Tibial artery (tissue), 4 donors: ENCODE measurements at places on chromosomes 11 and 22.

DNA sequence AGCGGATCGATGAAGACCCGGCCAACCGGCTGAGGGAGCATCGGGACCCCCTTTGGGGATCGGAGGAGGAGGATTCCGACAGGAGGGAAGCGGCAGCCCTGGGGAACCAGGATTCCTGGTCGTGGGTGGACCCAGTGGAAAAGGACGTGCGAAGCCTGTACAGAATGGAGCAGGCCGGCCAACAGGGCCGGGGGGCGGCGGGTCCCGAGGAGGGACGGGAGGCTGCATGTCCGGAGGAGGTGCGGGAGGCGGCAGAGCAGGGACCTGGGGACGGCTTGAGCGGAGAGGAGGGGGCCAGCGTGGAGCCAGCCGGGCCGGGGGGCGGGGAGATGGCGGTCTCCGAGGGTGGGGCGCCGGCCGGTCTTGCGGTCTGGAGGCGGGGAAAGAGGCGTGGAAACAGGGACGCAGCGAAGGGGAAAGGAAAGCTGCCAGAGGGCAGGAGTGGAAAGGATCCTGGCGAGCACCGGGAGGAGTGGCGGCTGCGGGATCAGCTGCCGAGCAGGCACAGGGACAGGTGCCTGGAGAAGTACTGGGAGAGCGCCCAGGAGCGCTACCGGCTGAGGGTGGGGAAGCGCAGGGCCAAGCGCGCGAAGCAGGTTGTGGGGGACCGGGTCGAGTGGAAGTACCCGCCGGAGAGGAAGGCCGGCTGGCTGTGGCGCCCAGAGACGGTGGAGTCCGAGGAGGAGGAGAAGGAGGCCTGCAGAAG lies at the start of gene ANO5:
TSS of gene ANO5 (plus strand) at position 444 of the 706 bp plus-strand sequence. CDS start 408 bp downstream, outside the sequence.
- peak; percentile 83 for DNase-seq
- H3K27me3 ChIP-seq, result no peaks in the 10 kb centered on the region
- peak within 1 kb of the TSS; percentile 72 for H3K4me3 ChIP-seq
- peaks cover 20% of the 10 kb centered on the region for H3K4me1 ChIP-seq

DNA sequence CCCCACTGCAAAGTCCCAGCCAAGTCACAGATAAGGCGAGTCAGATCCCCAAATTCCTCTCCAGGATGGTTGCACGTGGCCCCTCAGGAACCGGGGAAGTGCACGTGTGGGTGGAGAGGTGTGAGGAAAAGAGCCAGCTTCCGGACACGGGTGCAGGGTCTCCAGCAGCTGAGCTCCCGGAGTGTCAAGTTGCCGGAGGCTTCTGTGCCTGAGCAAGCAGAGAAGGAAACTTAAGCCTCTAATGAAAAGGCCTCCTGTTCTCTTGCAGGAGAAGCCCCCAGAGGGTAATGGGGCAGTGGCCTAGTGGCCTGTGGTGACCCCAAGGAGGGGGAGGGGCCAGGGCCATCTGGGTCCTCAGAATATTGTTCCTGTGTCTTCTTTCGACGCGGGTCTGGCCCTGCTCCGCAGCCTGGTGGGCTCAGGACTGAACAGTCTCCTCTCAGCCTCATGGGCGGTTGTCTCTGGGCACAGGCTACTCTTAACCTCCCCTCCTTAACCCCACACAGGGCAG lies 147.9 kb downstream of the FEZ1 start:
- no peak overlapping the region for H3K27ac ChIP-seq
- H3K4me3 ChIP-seq, result no peak overlapping the region
- peaks cover 17% of the 10 kb centered on the region for H3K4me1 ChIP-seq
- no peaks in the 10 kb centered on the region for H3K36me3 ChIP-seq
- DNase-seq, result no peak

GRCh38 chr11:2578929-2579270 lies 120.9 kb downstream of the KCNQ1OT1 start:
- no peak overlapping the region for H3K27ac ChIP-seq
- DNase-seq, result peak; percentile 35
- H3K4me3 ChIP-seq, result no peak overlapping the region

GRCh38 chr11:133937015-133937414 lies 19.8 kb downstream of the IGSF9B start:
- H3K4me3 ChIP-seq, result no peak overlapping the region

DNA sequence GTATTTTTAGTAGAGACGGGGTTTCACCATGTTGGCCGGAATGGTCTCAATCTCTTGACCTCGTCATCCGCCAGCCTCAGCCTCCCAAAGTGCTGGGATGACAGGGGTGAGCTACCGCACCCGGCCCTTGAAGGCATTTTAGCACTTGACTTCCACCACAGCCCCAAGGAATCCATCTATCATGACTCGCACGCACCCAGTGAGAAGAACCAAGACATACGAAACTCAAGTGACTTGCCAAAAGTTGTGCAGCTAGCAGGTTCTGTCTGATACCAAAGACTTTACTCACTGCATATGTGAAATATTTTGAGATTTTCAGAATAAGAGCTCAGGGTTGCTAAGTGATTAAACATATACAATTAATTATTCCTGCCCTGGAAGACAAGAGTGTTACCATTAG lies 21.0 kb downstream of the FLI1 start:
- no peaks in the 10 kb centered on the region for H3K36me3 ChIP-seq
- peaks cover 14% of the 10 kb centered on the region for H3K4me1 ChIP-seq

- DNase-seq, result no peak
- H3K36me3 ChIP-seq, result no peaks in the 10 kb centered on the region
- H3K27me3 ChIP-seq, result peaks cover 3% of the 10 kb centered on the region
These were observed 19.8 kb downstream of the ZBED5 start for GRCh38 chr11:10838083-10838482.

DNA sequence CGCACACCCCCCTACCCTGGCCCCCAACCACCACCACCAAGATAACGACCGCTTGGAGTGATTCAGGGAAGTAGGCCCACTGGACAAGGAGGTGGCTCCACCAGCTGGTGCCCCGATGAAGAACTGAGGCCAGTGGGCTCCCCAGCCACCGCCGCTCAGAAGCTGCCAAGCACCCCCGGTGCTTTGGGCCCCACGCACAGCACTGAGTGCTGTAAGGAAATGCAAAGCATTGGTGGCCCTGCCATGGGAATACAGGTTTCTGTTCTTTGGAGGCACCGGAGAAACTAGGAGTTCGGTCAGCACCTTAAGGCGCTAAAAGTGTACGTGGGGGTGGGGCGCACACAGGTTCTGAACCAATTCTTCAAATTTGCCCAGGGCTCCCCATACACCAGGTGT lies 664 bp upstream of the PRSS23 start:
- no peaks in the 10 kb centered on the region for H3K27me3 ChIP-seq
- no peaks in the 10 kb centered on the region for H3K36me3 ChIP-seq
- peaks cover 36% of the 10 kb centered on the region for H3K4me1 ChIP-seq
- peak overlapping the region; percentile 87 for H3K27ac ChIP-seq
